ENCODE measurements at places on chromosomes 12 and 14.

GRCh38 chr14:104689109-104689880, at the start of gene INF2:
Gene INF2 (plus strand): TSS chr14:104689618. CDS start chr14:104701366, 11,748 bp downstream.
- DNase-seq = no peak

DNA sequence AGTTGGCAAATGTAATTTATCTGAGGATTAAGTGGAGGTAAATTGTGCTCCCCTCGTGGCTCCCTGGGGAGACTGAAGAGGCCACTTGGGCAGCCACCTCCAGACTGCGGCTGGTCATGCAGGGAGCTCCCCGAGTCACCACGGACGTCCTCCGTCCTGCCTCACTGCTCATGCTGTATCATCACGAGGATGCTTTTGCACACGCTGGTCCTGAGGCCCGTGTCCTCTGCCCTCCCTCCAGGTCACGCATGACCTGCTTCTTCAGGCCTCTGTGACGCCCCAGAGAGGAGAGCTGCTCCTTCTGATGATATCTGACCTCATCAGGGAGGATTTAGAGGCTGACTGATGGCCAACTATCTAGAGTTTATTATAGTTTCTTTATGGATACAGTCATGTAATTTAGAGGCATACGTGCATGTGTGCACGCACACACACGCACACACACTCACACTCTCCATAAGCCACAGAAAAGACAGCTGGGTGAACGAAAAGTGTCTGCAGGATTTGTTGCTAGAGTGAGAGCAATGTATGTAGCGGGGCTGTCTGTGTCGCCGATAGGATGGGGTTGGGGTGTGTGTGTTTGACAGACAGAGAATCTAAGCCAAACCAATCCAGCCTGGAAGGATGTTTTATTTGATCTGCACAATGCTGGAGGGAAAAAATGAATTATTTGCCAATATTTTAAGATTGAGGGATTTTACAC, 160.0 kb downstream of the ADGRD1 start:
- no peak for DNase-seq

GRCh38 chr12:2288471-2288870, 235.7 kb downstream of the CACNA1C start:
- DNase-seq = no peak

DNA sequence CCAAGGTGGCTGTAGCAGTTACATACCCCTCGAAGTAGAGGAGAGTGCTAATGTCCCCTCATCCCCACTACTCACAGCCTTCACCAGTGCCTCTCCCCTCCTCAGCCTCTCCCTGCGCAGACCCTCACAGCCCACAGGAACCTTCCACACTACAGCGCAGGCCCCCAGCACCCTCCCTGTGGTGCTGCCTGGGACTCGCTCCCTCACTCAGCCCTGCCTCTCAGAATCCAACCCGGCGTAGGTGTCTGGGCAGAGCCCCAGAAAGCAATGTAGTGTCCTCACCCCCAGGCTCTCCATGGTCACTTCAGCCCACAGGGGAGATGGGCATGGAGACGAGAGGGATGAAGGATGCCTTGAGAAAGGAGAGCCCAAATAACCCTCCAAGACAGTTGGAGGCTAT, 10.9 kb upstream of the ZNF740 start:
- no peak for DNase-seq

- DNase-seq = no peak
Observed at GRCh38 chr12:68271346-68271745, 17.9 kb upstream of the IL22 start.

- no peak for DNase-seq
Observed at GRCh38 chr14:75274050-75274898, 4.4 kb upstream of the FOS start.

GRCh38 chr12:102298022-102298421, 100.4 kb upstream of the PMCH start:
- DNase-seq = no peak

DNA sequence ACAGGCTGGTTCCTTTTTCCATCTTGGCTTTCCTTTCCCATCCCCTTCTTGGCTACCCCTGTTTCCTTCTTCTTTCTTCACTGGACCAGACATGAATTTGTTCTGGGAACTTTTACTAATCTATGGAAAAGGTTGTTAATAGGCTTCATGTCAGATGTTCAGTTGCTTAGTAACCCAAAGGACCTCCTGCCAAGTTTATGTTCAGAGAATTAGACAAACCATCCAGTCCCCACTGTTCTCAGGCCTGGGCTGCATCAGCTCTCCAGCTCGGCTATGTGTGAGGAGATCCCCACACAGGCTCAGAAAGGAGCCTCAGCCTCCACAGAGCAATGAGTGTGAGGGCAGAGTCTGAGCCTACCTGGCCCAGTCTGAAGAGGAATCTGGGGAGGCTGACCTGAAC, 78.0 kb downstream of the AKAP6 start:
- DNase-seq = no peak

DNA sequence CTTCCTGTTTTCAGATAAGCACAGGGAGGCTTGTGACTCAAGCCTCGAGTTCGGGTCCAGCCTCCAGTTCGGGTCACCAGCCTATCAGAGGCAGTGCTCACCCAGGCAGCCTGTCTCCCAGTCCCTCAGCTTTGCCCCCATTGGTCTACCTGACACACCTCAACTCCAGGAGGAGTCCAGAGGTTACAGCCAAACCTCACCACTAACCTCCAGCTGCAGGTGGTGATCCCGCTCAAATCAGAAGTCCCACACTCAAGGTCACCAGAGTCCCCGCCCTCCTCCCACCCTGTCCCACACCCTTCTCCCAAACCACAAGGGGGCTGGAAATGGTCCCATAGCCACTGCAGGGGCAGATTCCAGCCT, 42.1 kb downstream of the KDM2B start:
- DNase-seq = no peak

- DNase-seq = no peak
Observed at GRCh38 chr14:73211251-73212040, 25.9 kb upstream of the PAPLN start.

- DNase-seq = no peak
Observed at GRCh38 chr14:77044783-77045237, 16.3 kb upstream of the IRF2BPL start.

DNA sequence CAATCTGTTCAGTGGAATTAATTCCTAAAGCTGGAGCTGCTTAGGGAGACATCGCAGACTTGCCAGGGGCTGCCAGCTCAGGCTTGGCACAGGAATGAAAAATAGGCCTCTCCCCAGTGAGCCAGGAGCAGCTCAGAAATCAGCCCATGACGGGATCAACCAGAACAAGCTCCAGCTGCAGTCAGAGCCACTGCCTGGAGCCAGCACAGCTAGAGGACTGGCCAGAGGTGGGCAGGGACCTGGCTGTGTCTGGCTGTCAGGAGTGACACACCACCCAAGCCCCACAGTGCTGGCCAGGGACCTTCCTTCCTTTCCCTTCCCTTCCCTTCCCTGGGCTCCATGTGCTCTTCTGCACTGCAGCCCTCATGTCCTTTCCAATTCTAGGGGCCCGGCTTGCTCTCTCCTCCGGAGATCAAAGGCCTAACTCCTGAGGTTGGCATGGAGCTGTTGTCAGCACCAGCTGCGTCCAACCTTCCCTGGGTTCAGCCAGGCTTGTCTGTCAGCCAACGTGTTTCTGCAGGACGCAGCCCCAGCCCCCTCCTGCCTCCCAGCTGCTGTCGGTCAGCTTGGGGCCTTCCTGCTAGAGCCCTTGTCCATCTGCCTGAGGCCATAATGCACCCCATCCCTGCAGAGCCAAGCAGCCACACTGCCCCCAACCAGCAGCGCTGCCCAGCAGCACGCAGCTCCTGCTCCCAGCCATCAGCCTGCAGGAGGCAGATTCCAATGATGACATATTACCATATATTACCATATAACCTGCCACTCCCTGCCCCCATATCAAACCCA, 149.3 kb downstream of the CALM1 start:
- no peak for DNase-seq

DNA sequence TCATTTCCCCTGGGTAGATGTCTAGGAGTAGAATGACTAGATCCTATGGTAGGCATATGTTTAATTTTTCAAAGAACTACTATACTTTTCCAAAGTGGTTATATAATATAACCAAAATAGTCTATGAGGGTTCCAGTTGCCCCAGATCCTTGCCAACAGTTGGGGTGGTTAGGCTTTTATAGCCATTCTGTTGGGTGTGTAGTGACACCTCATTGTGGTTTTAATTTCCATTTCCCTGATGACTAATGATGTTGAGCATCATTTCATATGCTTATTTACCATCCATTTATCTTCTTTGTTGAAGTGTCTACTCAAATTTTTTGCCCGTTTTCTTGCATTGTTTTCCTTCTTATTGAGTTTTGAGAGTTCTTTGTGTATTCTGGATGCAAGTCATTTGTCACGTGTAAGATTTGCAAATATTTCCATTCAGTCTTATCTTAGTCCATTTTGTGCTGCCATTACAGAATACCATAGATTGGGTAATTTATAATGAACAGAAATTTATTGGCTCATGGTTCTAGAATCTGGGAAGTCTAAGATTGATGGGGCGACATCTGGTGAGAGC, 4.7 kb downstream of the SYNE2 start:
- no peak for DNase-seq

DNA sequence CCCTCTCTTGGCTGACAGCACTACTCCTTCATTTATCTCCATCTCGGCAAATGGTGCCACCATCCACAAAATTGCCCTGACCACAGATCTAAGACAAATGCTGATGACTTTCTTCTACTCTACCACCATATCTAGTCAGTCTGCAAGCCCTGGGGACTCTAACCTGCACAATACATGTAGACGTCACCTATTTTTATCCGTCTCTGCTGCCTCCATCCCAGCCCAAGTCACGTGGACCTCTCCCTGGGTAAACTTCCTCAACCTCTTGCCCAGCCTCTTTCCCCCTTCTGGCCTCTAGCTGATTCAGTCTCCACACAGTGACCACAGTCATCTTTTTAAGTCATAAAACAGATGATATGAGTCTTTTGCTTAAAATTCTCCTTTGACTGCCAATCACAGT, 1203.0 kb downstream of the AACS start:
- no peak for DNase-seq

DNA sequence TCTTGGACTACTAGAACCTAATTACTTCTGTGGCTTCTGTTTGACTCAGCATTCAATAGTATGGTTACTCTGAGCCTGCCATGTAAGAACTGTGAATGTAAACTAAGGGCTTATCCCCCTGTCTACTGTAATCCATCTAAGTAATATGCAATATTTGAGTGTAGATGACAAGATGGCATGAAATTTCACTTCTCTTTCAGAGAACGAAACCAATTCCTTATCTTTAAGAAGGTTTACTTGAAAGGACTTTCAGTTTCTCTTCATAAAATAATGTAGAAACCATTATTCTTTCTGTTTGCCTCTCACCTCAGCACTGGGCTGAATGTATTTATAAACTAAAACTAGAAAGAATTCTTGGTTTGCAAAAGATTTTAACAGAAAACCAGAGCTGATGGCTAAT, 60.4 kb upstream of the ARID2 start:
- DNase-seq = no peak

DNA sequence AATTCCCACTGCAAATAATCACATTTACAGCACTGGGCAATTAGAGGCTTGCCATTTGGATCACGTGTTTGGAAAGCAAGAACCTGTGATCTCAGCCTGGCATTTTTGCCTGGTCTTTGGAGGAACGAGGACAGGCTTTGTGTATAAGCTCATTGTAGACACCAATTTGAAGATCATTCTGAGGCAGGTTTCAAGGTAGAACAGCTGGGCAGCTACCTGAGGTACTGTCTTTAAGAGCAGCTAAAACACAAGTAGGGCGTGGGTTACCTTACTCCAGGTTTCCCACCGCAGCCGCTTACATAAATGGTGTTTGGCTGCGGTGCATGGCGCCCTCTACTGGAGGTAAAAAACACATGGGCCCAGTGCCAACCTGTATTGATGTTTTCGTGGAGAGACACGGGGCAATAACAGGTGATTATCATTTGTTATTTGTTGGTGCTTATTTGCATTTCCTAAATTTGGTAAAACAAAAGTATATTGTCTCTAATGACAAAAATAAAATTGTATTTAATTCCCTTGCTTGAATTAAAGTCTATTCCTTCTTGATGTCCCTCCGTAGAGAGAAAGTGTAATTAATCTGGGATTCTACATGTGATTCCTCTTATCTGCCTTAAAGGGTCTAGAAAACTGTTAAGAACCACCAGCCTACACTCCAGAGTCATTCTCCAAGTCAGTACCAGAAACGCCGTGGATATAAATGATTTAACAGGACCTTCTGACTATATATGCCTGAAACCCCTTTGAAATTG, 69.7 kb downstream of the SVOP start:
- peak; percentile 19 for DNase-seq
